ENCODE measurements at places on chromosomes 4 and X.

GRCh38 chr4:52110171-52110570, 59.1 kb downstream of the SPATA18 start:
- DNase-seq, result no peak

DNA sequence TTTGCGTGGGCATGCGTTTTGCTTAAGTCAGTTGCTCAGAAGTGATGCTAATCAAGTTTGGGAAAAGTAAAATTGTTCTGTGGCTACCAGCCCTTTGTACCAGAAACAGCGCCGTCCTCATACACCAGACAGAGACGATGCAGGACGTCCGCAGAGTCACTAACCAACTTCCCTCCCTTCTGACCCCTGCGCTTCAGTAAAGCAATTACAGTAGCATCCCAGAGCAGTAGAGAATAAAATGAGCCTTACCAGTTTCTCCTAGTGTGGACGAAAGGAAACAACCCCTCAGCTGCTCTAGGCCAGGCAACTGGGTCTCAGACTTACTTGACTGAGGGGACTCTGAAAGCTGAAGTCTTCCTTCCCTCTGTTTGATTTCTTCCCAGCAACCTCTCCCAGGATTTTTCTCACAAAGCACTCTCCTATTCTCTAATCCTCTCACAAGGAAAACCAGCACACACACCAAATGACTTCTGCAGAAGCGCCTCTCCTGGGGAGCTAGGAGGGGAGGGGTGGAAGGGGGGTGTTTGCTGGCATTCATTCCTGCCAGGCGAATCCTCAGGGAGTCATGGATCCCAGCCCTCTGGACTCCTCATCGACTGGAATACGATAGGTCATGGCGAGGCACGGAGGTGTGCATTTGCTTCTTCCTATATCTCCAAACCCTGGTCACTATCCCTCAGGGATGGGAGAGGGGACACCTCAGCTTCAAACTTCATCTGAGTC, 56.0 kb upstream of the MID1 start:
- DNase-seq, result no peak

- no peak for DNase-seq
These were observed 1.2 kb downstream of the GPM6B start for GRCh38 chrX:13815664-13816063.

DNA sequence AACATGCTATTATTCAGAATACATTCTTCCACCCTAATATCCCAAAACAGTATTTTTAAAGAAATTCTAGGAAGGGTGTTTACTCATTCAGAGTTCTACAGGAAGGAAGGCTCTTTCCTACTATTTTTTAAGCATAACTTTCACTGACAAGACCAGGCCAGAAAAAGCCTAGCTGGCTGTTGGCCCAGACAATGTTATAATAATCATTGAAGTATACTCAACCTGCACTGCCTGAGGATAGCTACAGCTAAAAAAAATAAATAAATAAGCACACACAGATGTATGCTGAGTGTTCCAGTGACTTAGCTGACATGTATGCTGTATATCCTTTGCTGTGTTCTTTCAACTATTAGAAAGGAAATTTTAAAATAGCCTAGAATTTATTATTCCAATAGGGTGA, 145.8 kb upstream of the SPRY1 start:
- DNase-seq, result no peak

GRCh38 chrX:66050140-66050569, 10.3 kb upstream of the VSIG4 start:
- DNase-seq, result no peak

- DNase-seq, result no peak
These were observed 10.9 kb upstream of the HTRA3 start for GRCh38 chr4:8258552-8259212.

GRCh38 chr4:137692205-137692604, 159.9 kb upstream of the PCDH18 start:
- no peak for DNase-seq

DNA sequence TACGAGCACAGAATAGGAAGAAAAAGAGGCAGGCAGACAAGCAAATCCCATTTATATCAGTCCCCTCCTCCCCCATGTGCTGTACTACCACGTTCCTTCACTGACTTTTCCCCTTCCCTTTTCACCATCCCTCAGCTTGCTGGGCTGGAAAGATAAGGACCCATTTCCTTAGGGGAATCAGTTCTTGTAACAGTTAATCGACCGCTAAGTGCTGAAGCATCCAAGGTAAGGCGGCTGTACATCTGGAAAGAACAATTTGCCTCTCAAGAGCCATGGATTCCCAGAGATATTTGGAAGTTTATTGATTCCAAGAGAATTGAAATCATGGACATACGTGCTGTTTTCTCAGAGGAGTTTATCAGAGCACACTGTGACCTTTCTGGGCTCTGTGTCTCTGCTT, 1688.0 kb downstream of the STIM2 start:
- DNase-seq, result no peak

DNA sequence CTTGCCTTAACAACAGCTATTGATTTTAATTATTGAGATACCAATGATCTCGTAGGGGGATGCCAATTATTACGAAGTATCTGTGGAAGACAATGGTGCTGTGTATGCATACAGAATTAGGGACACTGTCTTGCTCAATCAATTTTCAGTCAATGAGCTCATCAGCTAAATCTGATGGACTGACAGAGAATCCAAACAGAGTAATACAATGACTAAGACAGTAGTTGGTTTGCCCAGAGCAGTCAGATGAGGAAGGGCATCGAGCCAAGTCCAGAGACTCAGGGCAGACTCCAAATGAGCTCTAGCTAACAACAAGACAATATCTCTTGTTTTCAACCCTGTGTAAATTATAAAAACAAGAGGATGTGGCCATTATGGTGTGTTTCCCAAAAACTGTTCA, 14.7 kb upstream of the GSX2 start:
- DNase-seq, result no peak

- DNase-seq, result no peak
These were observed 155.7 kb upstream of the MAP3K15 start for GRCh38 chrX:19670854-19671620.

DNA sequence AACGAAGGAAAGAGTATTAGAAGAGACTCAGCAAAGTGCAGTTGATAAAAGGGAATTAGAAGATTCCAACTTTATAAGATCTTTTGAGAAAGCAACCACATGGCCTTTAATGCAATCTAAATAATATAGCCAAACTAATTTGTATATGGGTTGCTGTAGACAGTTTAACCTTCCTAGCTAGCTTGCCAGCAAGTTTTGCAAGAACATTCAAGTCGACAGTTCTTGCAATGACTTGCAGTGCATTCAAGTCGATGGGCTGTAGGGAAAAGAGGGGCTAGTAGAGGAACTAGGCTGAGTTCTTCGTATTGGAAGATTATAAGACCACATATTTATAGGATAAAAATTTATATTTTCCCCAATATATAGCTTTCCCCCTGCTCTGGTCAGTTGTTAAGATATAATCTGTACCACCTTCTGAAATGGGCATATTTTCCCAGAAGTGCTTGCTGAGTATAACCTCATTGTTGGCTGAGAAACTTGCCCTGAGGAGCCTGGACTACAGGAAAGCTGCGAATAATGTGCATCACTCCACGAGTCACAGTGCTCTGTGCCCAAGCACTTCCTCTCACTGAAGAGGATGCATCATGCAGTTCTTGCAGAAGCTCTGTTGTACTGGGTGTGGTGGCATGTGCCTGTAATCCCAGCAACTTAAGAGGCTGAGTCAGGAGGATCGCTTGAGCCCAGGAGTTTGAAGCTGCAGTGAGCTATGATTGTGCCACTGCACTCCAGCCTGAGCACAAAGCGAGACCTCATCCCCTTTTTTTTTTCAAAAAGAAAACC, 56.7 kb downstream of the DOCK11 start:
- DNase-seq, result no peak

DNA sequence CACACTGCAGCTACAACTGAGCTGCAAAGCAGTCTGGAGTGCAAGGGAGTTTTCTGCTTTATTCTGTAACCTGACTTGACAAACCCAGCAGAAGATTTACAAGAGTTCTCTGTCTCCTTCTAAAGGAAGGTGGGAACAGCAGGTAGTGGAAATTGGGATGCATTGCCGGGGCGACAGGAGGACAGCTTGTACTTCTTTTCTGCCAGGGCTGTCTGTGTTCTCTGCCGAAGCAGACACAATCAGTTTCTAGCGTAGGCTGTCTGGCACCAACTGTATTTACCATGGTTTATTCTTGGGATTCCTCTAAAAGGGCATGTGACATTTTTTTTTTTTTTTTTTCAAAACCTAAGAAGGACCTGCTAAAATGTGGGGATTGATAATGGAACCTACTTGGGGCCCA, 190.8 kb upstream of the GK2 start:
- DNase-seq, result no peak

GRCh38 chr4:70715097-70715496, 6.7 kb upstream of the RUFY3 start:
- no peak for DNase-seq

GRCh38 chr4:143728166-143728565, 27.7 kb upstream of the FREM3 start:
- no peak for DNase-seq

DNA sequence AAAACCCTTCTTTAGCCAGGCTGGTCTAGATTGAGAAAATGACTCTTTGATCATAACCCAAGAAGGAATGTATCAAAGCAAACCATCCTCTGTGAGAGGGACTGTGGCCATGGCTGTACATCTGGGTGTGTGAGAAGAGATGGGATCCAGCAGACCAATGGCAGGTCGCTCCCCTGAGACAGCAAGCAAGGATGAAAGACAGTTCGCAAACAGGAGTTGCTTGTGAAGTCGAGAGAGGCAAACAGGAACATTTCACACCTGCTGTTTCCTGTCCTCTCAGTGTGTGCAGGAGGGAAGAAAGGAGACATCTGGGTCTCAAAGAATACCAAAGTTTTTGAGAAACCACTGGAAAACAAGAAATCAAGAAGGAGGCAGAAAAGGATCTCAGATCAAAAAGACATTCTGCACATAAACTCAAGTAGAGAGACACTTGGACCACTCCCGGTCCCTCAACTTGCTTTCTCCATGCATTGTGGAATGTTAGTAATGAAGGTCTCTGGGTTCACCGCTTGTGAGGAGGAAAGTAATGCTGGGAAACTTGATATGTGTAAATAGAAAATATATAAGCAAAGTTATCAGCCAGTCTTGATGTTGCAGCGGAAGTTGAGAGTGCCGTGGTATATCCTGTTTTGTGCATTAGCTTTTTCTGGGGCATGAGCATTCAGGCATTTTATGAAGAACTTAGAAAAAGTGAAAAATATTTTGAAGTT, 327.5 kb downstream of the BMPR1B start:
- no peak for DNase-seq

GRCh38 chr4:173073939-173074500, 94.6 kb upstream of the GALNT7 start:
- DNase-seq, result no peak

GRCh38 chrX:101368800-101369199, 17.2 kb downstream of the BTK start:
- no peak for DNase-seq

GRCh38 chr4:75011131-75011795, 78.3 kb downstream of the PARM1 start:
- no peak for DNase-seq

DNA sequence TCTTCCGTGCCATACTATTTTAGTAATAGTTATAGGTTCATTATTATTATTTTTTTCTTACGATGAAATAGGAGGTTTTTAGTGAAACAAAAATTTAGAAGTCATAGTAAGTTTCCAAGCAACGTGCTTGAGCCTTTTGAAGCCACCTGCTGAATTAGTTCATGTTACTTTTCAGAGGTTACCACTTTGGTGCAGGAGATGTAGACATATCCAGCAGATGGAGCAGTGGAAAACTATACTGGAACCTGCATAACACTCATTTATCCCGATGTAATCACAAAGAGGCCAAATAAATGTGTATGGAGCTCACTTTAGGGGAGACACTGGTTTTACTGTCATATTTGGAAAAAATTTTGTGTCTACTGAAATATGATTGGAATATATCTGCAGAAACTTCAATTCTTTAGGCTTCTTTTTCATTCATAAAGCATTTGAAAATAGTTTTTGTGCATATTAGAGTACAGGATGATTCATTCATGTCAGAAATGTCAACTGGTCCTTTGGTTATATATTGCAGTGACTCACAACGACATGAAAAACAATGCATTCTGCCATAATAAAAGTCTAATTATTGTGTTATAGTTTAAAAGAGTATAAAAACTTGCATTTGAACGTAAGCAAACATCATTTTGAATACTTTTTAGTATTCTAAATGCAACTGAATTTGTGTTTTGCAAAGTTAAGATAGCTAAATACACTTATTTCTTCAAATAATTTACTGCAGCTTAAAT, 2182.9 kb upstream of the TENM3 start:
- no peak for DNase-seq

DNA sequence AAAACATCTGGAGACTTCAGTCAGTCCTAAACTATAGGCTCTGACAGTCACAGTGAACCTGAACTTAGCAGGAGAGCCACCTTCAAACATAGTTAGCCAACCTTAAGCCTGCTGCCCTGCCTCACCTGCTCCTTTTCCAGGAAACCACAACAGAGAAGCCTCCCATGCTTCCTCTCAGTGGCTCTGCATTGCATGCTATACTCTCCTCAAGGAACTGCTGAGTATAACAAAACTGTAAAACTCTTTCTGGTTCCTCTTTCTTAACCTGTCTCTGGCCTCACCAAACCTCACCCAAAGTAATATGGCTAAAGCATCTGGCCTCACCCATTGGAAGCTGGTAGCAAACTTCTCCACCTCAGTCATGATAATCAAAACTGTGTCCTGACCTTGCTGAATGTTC, 122.1 kb downstream of the ANKRD50 start:
- DNase-seq, result no peak

DNA sequence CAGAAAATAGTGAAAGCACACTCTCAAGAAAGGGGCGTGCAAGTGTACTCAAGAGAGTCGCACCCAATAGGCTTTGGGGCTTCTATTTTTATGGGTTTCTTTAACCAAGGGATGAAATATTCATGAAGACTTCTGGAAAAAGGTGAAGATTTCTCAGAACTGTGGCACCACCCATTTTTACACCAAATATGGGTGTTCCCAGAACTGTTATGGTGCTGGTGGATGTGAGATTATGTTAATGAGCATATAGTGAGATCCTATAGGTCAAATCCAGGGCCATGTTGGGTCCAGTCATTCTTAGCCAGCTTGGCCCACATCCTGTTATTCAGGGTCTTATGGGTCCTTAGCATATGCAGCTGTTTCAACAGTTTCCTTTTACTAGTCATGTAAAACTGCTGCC, 61.0 kb upstream of the SMIM10 start:
- DNase-seq, result no peak

GRCh38 chr4:39045827-39046221, 13.6 kb upstream of the TMEM156 start:
- DNase-seq, result no peak

DNA sequence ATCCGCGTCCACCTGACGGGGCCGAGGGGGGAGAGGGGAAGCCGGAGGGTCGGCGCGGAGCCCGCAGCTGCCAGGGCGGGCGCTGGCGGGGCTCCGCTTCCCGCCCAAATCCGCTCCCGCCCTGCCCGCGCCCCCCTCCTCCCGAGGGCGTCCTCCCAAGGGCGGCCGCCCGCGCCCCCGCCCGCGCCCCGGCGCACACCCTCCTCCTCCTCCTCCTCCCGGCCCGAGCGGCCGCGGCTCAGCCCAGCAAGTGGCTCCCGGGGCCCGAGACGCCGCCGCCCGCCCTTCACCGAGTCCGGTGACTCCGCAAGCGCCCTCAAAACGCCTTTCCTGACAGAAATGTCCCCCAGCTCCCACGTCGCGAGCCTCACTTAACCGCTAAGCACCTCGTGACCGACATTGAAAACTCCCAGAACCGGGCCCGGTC, 487 bp downstream of the HMGB2 start:
- DNase-seq, result peak; percentile 53

- no peak for DNase-seq
These were observed 313.8 kb upstream of the TEX13C start for GRCh38 chrX:125005863-125006262.

All from activated naive CD4-positive, alpha-beta T cell treated with Interleukin-2 at 50 U/mL for 16 hours (primary cell).